ENCODE measurements at places on chromosomes 6 and 20. TPM values are rescaled to one million over a fixed set of nuclear protein-coding genes. Genes with fewer than 3 reads are reported as not detected.

- no peak overlapping the region for H3K27ac ChIP-seq
- no peaks in the 10 kb centered on the region for H3K36me3 ChIP-seq
- H3K27me3 ChIP-seq: no peaks in the 10 kb centered on the region
- no peak for DNase-seq
Measured at GRCh38 chr20:60483371-60483770, 525.1 kb downstream of the CDH26 start.

- no peaks in the 10 kb centered on the region for H3K27me3 ChIP-seq
- no peak overlapping the region for H3K4me3 ChIP-seq
- H3K27ac ChIP-seq: no peak overlapping the region
- no peak for DNase-seq
Measured at GRCh38 chr6:127775371-127775770, 125.5 kb downstream of the THEMIS start.

SPATS1 gene
- not detected for total RNA-seq

LAMA5 gene
- 0.90 TPM for total RNA-seq

TRIM31 gene
- total RNA-seq: not detected

ARMC12 gene
- 0.28 TPM for total RNA-seq

CTCFL gene
- not detected for total RNA-seq

- no peak overlapping the region for H3K4me3 ChIP-seq
- H3K36me3 ChIP-seq: no peaks in the 10 kb centered on the region
- no peak overlapping the region for H3K27ac ChIP-seq
- H3K27me3 ChIP-seq: no peaks in the 10 kb centered on the region
Measured at GRCh38 chr6:145206247-145206907, 528.9 kb downstream of the EPM2A start.
